ENCODE measurements at places on chromosomes 7 and 10.

GRCh38 chr10:63522995-63523394 lies 1.8 kb downstream of the REEP3 start:
- no peak for DNase-seq

DNA sequence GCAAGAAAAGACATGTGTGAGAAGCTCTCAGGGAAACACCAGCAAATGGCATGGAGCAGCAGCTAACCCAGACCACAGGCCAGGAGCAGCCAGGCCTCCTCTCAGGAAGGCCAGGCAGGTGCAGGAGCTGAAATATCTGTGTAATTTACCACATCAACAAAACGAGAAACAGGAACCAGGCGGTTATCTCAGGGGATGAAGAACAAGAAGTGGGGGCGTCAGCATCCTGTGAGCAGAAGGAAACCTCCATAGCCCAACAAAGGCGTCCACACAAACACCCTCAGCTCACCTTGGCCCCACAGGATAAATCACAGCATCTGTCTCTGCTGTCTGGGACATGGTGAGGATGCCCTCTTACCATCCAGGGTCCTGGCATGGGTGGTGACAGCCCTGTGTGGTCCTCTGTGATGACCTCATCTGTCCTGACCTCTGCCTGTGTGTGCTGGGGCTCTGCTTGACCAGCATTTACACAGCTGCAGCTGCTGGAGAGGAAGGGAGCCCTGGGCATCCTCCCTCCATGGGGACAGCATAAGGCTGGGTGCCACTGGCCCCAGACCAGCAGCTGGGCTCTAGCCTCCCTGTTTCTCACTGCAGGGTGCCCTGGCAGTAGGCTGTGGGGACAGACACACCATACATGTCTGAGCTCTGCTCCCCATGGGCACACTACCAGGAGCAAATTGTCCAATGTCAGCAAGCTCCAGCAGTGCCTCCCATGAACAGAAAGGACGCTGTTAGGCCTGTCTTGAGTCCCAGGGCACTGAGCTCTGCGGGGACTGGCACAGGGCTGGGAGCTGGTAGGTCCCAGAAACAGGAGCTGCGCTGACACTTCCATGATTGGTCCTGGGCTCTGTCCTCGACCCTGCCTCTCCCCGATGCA lies 34.6 kb downstream of the ANXA8 start:
- DNase-seq, result no peak

GRCh38 chr7:1811850-1812508 lies 141.9 kb downstream of the ELFN1 start:
- no peak for DNase-seq

GRCh38 chr10:104350127-104350635 lies 3.5 kb upstream of the CFAP58 start:
- no peak for DNase-seq

DNA sequence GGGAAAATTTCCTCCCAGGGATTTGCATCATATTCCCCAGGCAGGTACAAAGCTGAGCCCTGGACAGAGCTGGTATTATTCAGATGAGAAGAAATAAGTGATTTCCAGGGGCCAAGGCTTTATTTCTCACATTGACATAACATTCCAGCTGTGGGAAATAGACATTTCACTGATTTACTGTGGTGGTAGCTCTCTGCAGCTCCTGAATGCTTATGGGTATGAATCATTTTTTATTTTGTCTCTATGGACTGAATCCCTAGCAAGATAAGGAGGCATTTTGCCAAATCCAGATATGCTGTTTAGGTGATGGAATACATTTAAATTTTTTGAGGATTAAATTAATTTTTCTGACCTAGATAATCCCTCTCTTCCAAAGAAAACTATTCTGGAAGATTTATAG lies 97.9 kb downstream of the MTPN start:
- DNase-seq, result no peak

Data from activated T-helper 1 cell treated with Interleukin-2 at 50 U/mL for 16 hours (primary cell).